Activated CD8-positive, alpha-beta memory T cell treated with anti-CD3 and anti-CD28 coated beads for 4 hours (primary cell): ENCODE measurements at places on chromosomes 12 and 14.

- DNase-seq: no peak
Measured at GRCh38 chr14:63367742-63368364, 49.1 kb upstream of the GPHB5 start.

DNA sequence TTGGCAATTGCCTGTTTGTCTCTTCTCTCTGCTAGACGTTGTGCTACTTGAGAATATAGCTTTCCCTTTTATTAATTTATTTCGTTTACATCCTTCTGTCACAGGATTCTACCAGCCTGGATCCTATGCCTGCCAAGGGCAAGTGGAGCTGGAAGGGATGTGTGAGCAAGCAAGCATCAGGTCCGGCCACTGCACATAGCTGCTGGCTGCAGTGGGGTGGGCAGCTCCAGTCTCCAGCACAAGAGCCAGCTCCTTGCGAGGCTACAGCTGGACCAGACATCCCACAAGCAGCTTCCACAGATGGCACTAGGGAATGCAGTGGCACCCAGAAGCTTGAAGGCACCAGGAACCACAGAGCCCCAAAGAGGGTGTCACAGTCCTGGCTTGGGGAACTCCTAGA, 225.0 kb downstream of the KCNC2 start:
- no peak for DNase-seq

GRCh38 chr12:129911428-129912049, 7.7 kb upstream of the TMEM132D start:
- DNase-seq: no peak

DNA sequence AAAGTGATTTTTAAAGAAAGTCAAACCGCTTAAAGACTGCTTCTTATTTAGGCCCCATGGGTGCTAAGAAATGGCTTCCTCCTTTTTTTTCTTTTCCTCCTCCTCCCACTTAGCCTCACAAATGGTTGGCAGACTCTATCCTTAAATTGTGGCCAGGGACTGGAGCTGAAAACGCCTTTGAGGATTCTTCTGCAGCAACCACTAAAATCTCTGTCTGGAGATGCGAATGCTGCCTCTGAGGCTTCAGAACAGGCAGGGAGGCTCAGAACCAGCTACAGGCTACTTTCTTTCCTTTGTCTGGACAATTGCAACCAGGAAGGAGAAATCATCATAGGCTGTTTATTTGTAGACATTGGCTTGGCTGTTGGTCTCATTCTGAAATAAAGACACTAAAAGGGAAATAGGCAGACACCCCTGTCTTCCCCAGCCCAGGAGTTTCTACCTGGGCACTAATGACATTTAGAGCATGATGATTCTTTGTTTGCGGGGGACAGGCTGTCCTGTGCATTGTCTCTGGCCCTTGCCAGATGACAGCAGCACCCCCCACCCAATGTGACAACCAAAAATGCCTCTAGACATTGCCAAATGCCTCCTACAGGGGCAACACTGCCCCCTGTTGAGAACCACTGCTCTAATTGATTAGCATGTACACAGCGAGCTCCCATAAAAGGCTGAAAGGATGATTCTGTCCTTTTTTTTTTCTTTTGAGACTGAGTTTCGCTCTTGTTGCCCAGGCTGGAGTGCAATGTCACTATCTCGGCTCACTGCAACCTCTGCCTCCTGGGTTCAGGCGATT, 50.3 kb downstream of the MAP1LC3B2 start:
- no peak for DNase-seq

GRCh38 chr12:16299403-16299802, 21.9 kb upstream of the SLC15A5 start:
- no peak for DNase-seq

DNA sequence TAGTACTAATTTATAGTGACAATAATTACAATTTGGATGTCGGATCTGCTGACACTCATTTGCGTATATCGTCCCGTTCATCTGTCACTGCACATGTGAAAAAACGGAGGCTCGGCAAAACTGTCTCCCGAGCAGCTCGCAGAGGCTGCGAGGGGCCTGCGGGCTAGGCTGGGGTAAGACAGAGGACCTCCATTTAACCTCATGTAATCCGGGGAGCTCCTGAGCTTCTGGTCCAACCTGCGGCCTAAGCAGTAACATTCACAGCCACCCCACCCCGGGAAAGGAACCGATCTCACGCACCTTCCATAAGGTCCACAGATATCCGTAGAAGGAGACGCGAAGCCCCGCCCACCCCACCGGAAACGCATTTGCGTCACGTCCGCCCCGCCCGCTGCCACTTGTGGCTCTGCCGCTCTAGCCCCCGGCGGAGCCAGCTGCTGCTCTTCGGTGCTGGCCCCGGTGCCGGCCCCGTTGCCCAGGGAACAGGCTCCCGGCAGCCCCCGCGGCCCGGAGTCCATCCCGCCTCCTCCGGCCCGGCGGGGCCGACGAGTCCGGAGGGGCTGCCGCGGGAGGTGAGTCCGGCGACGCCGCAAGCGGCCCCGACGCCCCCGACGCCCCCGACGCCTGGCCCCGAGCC, at the start of the genes CINP and TECPR2:
Gene CINP, minus strand, starts transcription at position 346 of the 637 bp plus-strand sequence. Its CDS starts 39 bp downstream, at position 307.
Gene TECPR2, plus strand, starts transcription at position 397 of the 637 bp plus-strand sequence. CDS start 13,781 bp downstream, outside the sequence.
- DNase-seq: peak; percentile 97

DNA sequence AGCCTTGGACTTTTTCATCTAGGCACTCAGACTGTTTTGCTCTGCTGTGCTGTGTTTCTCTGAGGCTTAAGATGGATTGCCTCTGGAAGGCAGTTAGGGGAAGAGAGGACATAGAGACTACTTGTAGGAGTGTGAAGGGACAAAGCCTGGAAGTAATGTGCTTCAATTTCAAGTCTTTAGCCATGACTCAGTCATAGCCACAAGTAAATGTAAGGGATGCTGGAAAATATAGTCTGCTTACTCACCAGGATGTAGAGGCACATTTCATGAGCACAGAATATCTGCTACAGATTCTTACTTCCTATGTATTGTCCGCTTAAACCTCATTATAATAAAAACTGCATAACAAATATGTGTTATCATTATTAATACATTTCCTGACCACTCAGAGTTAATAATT, 794.3 kb upstream of the NOVA1 start:
- no peak for DNase-seq

DNA sequence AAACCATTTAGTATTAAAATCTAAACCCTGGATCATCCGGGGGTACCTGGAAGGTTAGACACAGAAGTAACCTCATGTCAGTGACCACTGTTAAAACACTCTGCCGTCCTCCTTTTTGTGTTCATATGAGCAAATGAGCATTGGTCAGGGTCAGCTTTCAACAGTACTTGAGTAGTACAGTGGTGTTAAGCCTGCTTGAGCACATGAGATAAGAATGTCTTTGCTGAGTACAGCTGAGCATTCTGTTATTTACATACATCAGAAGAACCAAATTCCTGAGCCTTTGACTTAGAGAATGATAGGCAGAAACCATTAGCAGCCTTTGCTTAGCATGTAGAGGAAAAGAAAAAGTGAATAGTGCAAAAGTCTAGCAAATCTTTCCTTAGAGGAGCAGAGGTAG, 38.6 kb upstream of the LRTM2 start:
- no peak for DNase-seq

GRCh38 chr12:46535376-46535775, 162.8 kb upstream of the SLC38A2 start:
- DNase-seq: no peak

DNA sequence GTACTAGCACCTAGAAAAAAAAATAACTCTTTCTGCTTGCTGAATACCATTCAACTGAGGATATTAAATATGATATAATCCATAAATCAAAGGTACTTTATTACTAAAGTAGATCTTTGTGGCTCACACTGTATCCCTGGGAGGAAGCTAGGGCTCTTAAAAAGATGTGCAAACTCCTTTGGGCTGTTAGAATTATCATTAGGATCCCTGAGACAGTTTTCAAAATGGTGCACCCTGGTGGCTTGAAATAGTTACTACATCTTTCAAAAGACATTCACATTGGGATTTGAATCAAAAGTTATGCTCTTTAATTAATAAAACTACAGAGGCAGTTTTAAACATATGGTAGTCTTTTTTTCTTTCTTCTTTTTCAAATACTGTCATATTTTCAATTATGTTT, 228.5 kb upstream of the G2E3 start:
- DNase-seq: no peak

DNA sequence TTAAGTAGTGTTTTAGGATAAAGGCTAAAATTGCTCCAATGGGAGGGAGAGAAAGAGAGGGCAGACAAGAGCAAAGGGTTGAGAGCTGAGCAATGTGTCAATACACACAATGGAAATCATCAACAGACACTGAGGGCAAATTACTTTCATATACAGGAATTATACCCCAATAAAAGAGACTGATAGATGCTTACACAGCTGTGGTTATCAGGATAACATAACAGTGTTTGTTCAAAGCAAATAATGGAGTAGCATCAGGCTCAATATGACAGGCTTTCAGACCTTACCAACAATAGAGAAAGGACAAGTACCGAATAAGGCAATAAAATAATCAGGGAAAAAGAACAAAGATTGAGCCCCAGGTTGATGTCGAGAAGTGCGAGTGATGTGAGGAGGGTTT, 53.4 kb upstream of the DIO2 start:
- no peak for DNase-seq

DNA sequence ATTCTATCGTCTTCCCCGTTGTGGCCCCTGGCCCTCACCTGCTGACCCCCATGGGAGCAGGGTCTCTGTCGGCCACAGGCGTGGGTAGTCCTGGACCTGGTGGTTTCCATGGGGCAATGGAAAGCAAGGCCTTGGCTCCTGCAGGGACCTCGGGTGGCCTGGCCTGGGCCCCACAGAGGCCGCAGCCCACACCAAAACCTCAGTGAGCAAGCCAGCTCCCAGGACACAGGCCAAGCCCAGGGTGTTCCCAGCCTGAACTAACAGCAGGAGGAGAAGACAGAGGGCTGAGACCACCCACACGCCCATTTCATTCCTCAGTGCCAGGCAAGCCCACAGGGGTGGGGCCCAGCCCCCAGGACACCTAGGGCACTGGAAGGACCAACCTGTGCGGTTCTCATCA, 16.9 kb downstream of the ABCB9 start:
- no peak for DNase-seq

DNA sequence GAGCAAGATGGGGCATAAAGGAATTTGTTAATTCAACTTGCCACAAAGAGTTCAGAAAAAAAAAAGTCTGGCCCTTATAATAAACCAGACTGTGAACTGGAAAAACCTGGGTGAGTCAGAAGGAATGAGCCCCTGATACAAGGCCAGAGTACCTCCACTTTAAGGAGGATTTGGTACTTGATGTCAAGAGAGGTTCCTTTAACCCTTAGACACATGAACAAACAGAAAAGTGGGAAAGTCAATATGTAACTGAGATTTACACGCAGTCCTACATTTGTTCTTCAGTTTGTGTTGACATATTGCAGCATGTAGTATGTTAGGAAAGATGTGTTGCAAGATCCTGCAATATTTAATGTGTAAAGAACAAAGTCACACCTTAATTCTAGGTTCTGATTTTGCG, 14.2 kb upstream of the SLC38A4 start:
- DNase-seq: no peak

GRCh38 chr12:97642911-97643310, 180.3 kb downstream of the RMST start:
- DNase-seq: no peak

- DNase-seq: no peak
Measured at GRCh38 chr14:101839236-101839635, 77.7 kb downstream of the PPP2R5C start.

DNA sequence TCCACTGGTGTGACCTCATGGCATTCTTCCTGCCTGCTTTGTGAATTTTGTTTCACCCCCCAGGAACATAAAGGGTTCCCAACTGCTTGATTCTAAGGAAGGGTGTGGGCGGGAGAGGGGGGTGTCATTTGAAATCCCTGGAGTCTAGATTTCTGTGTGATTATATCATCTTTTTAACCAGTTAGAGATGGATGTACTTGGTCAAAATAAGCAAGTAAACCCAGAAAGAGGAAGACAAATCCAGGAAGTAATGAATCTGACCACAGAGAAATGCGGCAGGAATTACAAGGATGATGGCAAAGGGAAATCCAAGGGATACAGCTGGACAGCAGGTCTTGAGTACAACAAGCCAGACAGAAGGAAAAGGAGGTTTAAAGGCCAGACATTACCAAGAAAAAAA, 38.9 kb downstream of the DMAC2L start:
- no peak for DNase-seq

DNA sequence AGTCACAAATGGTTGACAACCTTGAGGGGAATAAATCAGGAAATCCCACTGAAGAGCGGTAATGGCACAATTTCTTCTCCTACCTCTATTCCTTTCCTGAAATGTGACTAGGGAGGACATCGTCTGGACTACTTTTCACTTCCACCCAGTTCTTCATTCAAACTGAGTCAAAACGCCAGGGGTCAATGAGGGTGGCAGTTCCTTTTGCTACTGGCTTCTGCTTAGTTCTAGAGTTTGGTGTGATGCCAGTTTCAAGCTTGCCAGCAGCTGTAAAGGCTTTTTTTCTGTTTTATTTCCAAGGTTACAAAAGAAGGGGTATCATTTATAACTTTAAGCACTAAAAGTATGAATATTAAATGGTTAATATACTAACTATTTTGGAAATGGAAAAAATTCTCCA, 286.5 kb downstream of the SOX5 start:
- no peak for DNase-seq

- no peak for DNase-seq
Measured at GRCh38 chr12:104886418-104887401, 71.4 kb downstream of the SLC41A2 start.

DNA sequence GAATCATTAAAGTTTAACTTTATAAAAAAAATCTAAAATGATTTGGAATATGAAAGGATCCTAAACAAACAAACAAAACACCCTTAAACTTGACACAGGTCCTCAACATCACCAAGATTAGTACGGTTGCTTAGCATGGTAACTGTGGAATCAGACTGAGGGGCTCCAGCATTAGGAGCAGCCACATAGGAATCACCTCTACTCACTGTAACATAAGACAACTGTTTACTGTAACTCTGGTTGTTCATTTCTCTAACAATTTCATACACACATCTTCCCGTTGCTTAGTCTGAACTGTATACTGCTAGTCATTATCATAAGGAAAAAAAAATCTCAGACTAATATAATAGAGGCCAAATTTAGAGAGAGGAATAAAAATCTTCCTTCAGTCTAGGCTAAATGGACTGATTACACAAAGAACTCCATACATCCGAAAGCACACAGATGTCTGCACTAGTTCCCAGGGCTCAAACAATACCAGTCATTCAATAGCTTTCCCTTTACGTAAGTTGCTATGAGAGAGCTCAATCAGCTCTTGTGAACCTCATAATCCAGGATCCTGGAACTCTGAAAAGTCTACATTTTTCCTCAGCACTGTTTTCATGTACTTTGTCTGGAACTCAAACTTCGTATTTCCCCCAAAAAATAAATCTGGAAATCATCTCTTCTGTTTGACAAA, 26.0 kb downstream of the LRP6 start:
- no peak for DNase-seq

GRCh38 chr12:57009949-57010626, 3.7 kb upstream of the ZBTB39 start:
- no peak for DNase-seq

GRCh38 chr12:114096461-114096860, 130.3 kb upstream of the RBM19 start:
- DNase-seq: no peak

DNA sequence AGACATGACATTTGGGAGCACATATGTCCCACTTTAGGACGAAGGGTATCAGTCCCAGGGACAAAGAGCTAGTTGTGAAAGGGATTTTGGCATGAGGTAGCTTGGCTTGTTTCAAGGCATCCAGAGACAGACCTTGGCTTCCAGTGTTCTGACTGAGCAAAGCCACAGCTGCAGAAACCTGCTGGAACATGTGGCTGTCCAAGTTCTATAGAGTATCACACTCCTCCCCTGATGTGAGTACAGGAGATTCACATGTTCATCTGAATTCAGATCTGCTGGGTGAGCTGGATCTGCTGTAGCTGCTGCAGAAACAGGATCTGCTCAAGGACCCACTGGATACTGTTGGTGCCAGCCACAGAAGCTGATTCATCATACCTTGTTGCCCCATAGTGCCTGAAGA, 10.1 kb upstream of the C14orf39 start:
- no peak for DNase-seq
